ENCODE measurements at places on chromosomes 12 and 14. TPM values are rescaled to one million over a fixed set of nuclear protein-coding genes. Genes with fewer than 3 reads are reported as not detected.

Gene NCKAP5L
- 15.7 TPM for total RNA-seq

DNA sequence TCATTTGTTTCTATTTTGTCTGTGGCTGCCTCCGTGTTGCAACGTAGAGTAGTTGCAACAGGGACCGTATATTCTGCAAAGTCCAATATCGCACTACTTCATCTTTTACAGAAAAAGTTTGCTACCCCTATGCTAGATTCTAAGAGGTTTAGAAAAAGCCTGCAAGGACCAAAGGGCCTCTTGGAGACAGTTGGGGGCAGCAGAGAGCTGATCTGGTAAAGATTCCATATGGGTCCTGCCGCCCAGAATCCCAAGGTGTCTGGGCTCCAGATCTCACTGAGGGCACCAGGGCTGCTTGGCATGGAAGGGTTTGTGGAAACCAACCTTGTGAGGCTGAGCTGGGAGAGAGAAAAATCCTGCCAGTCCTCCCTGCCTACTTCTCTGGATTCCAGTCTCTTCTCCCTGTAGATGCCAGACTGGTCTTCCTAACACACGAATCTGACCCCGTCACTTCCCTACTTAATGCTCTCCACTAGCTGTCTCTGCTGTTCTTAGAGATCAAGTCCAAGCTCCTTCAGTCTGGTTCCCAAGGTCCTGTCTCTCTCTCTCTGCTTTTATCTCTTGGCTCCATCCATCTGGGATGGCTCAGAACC, 74.6 kb downstream of the GLRX5 start:
- no peak for DNase-seq

GRCh38 chr14:102768223-102769048, 8.8 kb upstream of the TRAF3 start:
- DNase-seq = no peak

- no peak for DNase-seq
These were observed 128.1 kb upstream of the AEBP2 start for GRCh38 chr12:19311165-19311564.

Gene CCDC38
- not detected for total RNA-seq

- no peak for DNase-seq
These were observed 34.6 kb downstream of the NOC4L start for GRCh38 chr12:132178801-132179401.

GRCh38 chr12:90120627-90121026, 412.0 kb upstream of the ATP2B1 start:
- DNase-seq = no peak

DNA sequence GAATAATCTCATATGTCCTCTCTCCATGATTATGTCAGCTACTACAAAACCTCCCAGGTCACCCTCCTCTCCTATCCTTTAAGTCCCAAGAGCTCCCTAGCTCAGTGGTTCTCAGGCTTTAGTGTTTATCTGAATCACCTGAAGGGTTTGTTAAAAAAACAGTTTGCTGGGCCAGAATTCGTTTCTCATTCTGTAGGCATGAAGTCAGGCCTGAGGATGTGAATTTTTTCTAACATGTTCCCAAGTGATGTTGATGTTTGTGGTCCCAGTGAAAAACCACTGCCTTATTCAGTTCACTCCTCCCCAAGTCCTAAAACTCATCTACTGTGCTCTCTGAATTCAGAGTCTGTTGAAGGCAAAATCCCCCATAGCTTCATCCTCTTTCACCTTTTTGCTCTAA, 241.4 kb downstream of the ETNK1 start:
- DNase-seq = no peak

DNA sequence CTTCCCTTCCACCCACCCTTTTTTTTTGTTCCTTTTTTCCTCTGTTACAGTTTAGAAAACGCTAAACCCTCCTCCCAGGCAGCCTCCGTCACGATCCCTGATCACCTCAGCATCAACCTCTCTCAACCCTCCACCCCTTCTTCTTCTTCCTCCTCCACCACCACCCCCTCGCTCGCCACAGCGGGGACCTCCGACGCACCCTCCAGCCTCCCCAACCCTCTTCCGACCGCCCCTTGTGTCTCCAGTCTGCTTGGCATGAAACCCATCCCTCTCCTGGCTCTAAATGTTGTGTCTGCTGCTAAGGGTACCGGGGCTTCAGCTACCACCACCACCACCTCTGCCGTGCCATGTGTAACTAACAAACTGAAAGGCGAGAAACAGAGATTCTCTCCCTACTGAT, 22.9 kb downstream of the PCBP2 start:
- no peak for DNase-seq

Gene KRT76
- total RNA-seq = 0.48 TPM

DNA sequence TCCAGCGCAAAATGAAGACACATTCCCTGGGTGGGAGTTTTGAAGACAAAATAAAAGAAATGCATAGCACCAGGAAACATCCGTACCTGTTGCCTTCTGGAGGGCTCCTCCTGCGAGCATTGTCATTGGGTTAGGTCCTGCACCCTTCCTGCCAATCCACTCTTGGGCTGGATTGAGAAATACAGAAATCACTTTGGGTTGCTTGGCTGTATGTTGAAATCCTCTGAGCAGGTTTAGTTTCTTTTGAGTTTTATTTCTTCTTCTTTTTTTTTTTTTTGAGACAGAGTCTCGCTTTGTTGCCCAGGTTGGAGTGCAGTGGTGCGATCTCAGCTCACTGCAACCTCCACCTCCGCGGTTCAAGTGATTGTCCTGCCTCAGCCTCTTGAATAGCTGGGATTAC, 67.6 kb downstream of the ARF6 start:
- no peak for DNase-seq

Gene LRTM2
- total RNA-seq = not detected

Gene CLEC1B
- total RNA-seq = not detected

DNA sequence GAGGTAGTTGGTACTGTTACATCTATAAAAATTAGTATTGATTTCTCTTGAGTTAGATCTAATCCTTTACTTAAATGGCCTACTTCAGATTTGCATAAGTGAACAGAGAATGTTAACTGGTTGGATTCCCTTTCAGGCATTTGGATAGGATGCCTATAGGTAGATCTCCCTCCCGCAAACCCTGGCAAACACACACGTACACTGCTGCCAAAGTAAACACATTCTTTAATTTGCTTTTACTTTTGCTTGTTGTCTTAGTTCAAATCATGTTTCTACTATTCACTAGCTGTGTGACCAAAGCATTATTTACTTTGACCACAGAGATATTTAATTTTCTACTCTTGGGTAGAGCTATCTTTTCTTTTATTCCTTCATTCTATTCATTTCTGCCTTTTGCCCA, 936.1 kb upstream of the FBXO33 start:
- DNase-seq = no peak

- no peak for DNase-seq
These were observed 268.1 kb upstream of the RTL1 start for GRCh38 chr14:101171650-101172049.

DNA sequence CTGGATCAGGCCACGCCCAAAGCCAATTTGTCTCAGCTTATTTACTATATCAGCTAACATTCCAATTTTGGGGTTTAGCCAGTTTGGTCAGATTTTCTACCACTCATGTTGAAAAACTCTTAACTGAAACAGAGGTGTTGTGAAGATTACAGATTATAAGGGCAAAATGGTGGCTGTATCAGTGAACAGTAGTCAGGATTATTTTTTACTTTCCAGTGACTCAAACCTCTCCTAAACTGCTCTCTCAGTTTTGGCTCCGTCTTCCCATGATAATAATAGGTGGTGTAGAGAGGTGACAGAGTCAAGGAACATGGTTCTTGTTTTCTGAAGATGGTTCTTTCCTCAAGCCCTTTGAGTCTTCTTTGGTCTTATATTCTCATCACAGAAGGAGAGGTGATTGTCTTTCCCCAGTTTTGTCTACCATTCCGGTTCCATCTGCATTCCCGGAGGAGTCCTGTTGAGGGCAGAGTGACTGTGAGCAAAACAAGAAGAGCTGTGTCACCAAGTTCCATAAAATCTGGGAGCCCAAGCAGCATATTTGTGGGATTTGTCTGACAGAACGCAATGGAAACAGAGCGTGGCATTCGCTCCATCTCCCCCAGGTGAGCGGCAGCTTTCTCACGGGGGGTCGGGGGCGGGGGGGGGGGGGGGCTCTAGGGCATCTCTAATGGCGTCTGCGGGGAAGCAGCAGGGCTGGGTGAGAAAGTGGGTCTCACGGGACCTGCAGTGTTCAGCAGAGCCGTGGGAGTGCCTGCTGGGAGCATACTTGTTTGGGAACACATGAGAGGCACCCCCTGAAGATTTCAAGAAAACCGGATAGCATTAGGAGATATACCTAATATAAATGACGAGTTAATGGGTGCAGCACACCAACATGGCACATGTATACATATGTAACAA, 59.1 kb downstream of the TBC1D30 start:
- DNase-seq = no peak

DNA sequence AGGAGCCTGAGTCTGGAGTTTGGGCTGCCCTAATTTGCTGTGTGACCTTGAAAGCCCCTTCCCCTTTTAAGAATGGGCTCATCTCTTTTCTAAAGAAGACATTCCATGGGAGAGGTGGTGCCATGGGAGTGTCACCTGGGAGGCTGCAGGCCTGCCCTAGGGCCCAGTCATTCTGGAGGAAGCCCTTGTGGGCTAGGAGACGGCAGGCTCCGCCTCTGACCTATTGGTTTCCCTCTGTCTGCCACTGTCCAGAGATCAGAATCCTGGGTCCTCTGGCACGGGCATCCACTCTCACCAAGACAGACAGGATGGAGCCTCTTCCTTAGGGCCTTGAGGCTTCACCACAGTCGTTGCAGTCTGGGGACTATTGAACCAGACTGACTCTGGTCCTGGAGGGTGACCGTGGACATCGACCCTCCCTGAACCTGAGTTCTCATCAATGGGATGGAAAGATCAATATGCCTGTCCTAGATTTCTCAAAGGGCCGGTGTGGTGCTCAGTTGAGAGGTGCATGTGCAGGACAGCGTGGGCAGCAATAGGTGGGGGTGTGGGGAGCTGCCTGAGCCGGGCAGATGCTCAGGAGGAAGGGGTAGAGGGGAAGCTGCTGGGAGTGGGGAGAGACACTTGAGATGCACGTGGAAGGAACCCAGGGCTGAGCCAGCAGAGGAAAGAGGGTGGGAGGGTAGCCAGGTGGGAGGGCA, 12.2 kb upstream of the CLMN start:
- DNase-seq = no peak

Data from foreskin keratinocyte (primary cell).